Naive thymus-derived CD4-positive, alpha-beta T cell (primary cell): ENCODE measurements at places on chromosomes 7 and 10. TPM values are rescaled to one million over a fixed set of nuclear protein-coding genes. Genes with fewer than 3 reads are reported as not detected.

GRCh38 chr10:84135836-84136235 is 3.5 kb upstream of the GHITM start:
- no peak for DNase-seq

DNA sequence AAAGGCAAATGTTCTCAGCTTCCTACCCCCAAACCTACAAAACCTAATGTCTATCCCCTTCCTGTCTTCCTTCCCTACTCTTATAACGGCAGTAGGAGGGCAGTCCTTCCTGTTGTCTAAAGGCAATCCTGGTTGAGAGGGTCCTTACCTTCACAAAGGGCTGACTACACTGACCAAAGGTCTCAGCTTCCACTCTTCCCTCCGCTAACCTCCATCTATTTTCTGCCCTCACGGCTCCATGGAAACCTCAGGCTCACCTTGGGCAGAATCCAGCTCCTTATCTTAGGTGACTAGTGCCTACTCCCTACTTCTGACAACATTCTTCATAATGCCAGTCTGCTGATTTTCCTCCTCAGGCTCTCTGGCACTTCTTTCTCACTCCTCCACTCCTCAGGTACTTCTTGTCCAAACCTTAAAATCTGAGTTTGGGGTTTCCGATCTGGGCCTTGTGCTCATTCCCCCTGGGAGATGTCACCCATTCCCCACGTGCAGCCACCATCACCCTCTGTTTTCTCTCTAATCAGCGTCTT is 542 bp downstream of the FBXL13 start:
- DNase-seq: no peak

DNA sequence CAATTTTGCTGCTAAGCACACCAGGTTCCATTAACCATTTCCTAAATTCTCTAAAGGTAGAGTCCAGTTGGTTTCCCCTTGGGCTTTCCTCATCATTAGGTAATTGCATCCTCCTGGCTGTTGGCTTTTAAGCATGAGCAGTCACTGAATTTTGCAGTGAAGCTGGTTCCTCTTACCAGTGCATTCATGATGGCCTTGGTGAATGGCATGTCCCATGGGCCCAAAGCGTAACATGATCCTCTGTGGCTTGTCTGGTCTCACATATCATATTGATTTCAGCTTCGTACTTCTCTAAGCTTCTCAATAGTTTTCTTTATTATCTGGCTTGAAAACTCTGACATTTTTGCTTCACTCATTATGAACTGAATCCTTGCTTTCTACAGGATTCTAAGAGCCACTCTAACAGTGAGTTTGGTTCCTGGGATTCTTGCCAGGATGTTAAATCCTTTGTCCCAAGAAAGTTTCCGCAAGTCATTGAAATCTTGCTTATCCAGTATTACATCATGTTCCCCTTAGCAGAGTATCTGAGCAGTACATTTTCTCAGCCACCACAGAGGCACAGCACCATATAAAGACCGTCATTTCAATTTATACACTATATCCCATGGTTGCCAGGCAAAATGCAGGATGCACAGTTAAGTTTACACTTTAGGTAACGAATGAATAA is 134.2 kb downstream of the PTN start:
- no peak for DNase-seq

- DNase-seq: no peak
Observed at GRCh38 chr7:22435105-22435504, 64.9 kb downstream of the STEAP1B start.

- no peak for DNase-seq
Observed at GRCh38 chr10:117477961-117478670, 64.4 kb upstream of the EMX2 start.

GRCh38 chr7:42208572-42208971 is 28.4 kb downstream of the GLI3 start:
- no peak for DNase-seq

DNA sequence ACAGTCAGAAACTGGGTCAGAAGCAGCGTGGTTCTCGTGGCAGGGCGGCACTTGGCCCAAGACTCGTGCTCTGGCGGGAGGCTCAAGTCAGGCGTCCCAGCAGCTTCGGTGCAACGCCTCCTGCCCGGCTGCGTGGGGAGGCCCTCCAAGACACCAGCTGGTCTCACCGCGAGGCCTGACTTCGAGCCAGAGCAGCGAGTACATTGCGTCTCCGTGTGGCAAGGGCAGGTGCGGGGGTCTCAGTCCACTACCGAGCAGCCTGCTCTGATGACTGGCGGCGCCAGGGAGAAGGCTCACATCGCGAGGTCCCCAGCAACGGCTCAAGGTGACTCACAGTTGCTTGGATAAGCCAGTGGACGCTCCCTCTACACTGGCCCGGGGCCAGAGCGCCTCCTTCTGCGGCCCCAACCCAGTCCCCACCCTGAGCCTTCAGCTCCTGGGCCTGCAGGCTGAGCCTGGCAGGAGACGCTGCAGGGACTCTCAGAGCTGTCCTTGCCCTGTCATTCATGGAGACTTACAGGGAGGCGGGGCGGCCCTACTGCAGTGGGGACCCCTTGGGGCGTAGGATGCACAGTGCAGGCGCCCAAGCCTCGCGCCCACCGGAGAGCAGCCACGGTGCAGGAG is 41.9 kb upstream of the PRKAR1B start:
- no peak for DNase-seq

GRCh38 chr7:149245244-149245643 is 5.8 kb downstream of the ZNF212 start:
- DNase-seq: no peak

- no peak for DNase-seq
Observed at GRCh38 chr7:2796358-2797352, 47.5 kb downstream of the GNA12 start.

GRCh38 chr10:22683140-22683389 is 31.3 kb downstream of the PIP4K2A start:
- no peak for DNase-seq

The CNPY1 gene
- total RNA-seq: not detected

DNA sequence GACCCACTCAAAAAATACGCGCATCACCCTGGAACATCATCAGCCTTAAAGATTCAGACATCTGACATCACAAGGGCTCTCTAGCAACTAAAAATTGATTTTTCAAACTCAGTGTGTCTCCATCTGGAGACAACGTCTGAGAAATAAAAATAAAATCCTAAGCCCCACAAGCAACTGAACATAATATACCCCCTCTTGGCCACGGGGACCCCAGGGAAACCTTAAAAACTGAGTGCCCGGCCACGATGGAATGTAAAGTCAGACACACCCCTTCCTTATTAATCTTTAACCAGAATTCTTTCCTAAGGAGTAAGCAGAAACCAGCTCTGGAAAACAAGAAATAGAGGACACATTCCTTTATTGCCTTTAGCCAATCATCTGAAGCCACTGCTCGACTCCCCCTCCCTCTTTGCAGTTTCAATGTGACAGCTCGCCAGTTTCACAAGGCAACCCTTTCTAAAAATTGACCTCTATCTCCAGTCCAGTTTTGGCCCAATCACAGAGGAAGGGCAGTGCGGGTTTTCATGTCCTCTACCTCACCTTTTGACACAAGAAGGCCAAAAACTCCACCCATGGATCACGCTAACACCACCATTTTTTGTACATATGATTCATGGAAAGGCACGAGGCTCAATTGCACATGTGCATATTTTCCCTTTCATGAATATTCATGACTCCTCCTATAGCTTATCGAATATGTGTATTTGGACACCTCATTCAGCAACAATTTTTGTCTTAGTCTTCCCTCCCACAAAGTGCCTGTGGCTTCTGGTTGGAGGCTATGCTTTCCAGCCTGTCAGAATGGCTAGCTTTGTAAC is 24.2 kb downstream of the IFIT3 start:
- DNase-seq: no peak
